Osteocyte (in vitro differentiated cells): ENCODE measurements at places on chromosomes 16 and 17. TPM values are rescaled to one million over a fixed set of nuclear protein-coding genes. Genes with fewer than 3 reads are reported as not detected.

- no peak for DNase-seq
These were observed 26.5 kb downstream of the EPN2 start for GRCh38 chr17:19263641-19264051.

The TBX6 gene
- 0.63 and 0.75 TPM in 2 replicates for total RNA-seq

- no peak for DNase-seq
These were observed 53.6 kb downstream of the XPO6 start for GRCh38 chr16:28158136-28158535.

DNA sequence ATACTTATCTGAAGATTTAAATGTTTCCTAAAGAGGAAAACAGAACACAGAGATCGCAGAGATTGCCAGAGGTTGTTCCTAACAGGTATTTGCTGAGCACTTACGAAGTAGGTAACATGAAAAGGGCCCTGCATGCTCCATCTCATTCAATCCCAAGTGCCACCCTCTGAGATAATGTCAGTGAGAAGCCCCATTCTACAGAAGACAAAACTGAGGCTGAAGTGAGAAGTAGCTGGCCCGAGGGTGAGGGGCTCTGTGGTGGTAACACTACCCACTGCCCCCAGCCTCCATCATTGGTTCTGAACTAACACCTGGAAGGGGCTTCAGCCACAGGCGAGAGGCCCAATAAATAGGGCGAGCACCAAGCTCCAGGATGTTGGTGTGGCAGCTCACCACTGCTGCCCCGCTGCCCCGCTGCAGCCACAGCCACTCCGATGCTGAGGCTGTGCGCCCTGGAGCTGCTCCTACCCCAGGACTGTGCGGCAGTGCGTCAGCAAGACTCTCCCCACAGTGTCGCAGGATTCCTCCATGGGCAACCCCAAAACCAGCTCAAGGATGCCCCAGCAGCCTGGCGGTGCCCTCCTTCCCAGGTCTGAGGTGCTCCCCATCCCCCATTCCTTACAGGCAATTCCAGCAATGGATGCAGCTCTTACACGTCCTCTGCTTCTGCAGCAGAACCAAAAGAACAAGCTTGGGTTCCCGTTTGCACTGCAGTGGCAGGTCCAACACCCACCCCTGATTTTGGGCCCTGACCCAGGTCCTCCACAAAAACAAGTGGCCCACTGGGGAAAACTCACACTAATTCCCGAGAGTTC is 10.3 kb downstream of the FLCN start:
- no peak for DNase-seq
